ENCODE measurements at places on chromosomes 1 and 21. TPM values are rescaled to one million over a fixed set of nuclear protein-coding genes. Genes with fewer than 3 reads are reported as not detected.

Gene GJA5
- not detected for total RNA-seq

Gene DMBX1
- total RNA-seq = not detected

Gene THEMIS2
- total RNA-seq = 0.09 TPM

Gene CFAP141
- total RNA-seq = not detected

Gene CAMK2N1
- total RNA-seq = 33.8 TPM

Gene CAPN8
- not detected for total RNA-seq

Gene TOMM40L
- 9.4 TPM for total RNA-seq

Gene RGS7
- 0.37 TPM for total RNA-seq

Gene TDRKH
- total RNA-seq = 0.94 TPM

Gene EFNA1
- total RNA-seq = 0.91 TPM

Gene TRIM33
- 14.7 TPM for total RNA-seq

DNA sequence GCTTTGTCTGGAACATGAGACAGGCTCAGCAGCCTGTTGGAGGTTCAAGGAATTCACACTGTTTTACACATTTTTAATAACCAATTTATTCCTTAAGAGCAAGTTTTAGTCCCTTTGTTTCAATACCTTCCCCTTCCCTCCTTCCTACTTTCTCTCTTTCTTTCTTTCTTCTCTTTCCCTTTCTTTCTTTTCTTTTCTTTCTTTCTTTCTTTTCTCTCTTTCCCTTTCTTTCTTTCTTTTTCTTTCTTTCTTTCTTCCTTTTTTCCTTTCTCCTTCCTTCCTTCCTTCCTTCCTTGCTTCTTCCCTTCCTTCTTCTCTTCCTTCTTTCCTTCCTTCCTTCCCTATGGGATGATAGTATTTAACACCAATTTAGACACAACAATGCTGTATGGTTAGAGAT, 164.2 kb downstream of the CENPF start:
- no peaks in the 10 kb centered on the region for H3K27me3 ChIP-seq
- H3K4me3 ChIP-seq = no peak overlapping the region
- no peaks in the 10 kb centered on the region for H3K36me3 ChIP-seq
- DNase-seq = no peak
- no peaks in the 10 kb centered on the region for H3K4me1 ChIP-seq
- no peak overlapping the region for H3K27ac ChIP-seq

DNA sequence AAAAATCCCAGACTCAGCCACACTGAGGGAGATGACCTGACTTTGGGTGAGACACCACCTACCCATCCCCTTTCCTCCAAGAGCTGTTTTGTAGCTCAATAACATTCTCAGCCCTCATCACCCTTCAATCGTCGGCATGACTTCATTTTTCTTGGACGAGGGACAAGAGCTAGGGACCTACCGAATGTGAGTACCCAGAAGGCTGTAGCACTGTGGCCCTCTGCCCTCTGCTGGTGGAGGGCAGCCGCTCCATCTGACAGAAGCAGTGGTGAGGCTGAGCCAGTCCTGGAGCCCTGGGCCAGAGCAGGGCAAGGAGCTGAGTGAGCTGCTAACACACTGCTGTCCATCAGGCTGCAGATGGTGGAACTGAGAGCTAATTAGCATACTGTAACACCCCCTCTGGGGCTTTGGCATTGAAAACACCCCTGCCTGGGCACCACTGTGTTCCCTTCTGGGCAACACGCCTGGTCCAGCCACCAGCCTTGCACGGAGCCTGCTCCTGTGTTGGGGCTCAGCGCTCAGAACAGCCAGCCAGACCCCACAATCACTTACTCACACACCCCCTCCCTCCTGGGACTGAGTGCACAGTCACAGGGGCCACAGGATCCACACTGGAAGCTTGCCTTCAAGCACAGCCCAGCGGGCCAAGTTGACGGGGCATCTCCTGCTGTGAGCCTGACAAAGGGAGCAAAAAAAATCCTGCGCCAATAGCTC, 18.3 kb upstream of the ALPL start:
- no peaks in the 10 kb centered on the region for H3K27me3 ChIP-seq
- no peak overlapping the region for H3K4me3 ChIP-seq
- no peak overlapping the region for H3K27ac ChIP-seq
- no peaks in the 10 kb centered on the region for H3K36me3 ChIP-seq

DNA sequence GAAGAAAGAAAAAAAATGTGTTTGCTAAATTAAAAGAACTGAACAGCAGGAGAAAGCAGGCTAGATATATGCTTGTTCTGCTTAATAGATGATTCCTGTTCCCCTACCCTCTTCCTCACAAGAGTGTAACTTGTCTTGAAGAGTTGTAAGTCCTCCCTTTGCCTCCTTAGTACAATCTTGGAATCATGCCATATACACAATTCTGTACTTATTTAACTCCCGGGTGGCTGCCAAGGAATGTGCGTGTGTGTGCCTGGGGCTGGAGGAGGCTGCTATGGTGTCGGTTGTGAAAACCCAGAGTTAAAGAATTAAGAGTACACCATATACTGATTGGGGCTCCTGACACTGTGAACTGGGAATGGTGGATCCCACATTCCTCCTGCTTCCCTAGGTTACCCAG, 194.2 kb downstream of the SIPA1L2 start:
- no peak overlapping the region for H3K4me3 ChIP-seq
- peak; percentile 21 for DNase-seq
- H3K4me1 ChIP-seq = peaks cover 6% of the 10 kb centered on the region

GRCh38 chr1:238186887-238187574, 296.3 kb upstream of the ZP4 start:
- H3K36me3 ChIP-seq = no peaks in the 10 kb centered on the region
- H3K27ac ChIP-seq = no peak overlapping the region
- DNase-seq = no peak
- H3K4me3 ChIP-seq = no peak overlapping the region
- no peaks in the 10 kb centered on the region for H3K27me3 ChIP-seq

GRCh38 chr21:29689753-29690152, 250.0 kb downstream of the GRIK1 start:
- no peaks in the 10 kb centered on the region for H3K4me1 ChIP-seq
- no peak overlapping the region for H3K4me3 ChIP-seq
- no peak overlapping the region for H3K27ac ChIP-seq
- H3K27me3 ChIP-seq = no peaks in the 10 kb centered on the region
- no peaks in the 10 kb centered on the region for H3K36me3 ChIP-seq

- H3K4me3 ChIP-seq = no peak overlapping the region
- no peaks in the 10 kb centered on the region for H3K27me3 ChIP-seq
- DNase-seq = no peak
These were observed 52.8 kb upstream of the ACADM start for GRCh38 chr1:75671708-75672107.

DNA sequence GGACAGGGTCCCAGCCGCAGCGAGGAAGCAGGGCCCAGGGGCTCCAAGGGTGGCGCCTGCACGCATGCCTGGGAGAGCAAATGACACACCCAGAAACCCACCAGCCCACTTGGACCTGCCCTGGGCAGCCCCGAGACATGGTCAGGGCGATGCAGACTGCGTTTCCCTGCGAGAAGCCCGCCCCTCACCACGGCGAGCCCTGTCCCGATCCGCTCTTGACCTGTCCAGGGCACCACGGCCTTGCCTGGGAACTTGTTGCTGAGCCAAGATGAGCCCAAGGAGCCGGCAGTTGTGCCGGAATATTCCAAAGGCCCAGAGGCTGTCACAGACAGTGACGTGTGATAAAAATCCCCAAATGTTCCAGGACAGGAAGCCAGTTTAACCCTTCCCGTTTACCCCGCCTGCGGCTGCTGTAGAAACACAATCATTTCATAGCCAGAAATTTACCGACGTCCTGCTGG, 78.1 kb downstream of the SIK1 start:
- no peak for DNase-seq
- H3K4me1 ChIP-seq = peaks cover 19% of the 10 kb centered on the region
- H3K27me3 ChIP-seq = no peaks in the 10 kb centered on the region
- H3K27ac ChIP-seq = no peak overlapping the region

- H3K4me3 ChIP-seq = no peak overlapping the region
- H3K27ac ChIP-seq = no peak overlapping the region
- H3K27me3 ChIP-seq = no peaks in the 10 kb centered on the region
- H3K36me3 ChIP-seq = peaks cover 72% of the 10 kb centered on the region
- H3K4me1 ChIP-seq = no peaks in the 10 kb centered on the region
These were observed 24.6 kb downstream of the NUF2 start for GRCh38 chr1:163346326-163346870.

DNA sequence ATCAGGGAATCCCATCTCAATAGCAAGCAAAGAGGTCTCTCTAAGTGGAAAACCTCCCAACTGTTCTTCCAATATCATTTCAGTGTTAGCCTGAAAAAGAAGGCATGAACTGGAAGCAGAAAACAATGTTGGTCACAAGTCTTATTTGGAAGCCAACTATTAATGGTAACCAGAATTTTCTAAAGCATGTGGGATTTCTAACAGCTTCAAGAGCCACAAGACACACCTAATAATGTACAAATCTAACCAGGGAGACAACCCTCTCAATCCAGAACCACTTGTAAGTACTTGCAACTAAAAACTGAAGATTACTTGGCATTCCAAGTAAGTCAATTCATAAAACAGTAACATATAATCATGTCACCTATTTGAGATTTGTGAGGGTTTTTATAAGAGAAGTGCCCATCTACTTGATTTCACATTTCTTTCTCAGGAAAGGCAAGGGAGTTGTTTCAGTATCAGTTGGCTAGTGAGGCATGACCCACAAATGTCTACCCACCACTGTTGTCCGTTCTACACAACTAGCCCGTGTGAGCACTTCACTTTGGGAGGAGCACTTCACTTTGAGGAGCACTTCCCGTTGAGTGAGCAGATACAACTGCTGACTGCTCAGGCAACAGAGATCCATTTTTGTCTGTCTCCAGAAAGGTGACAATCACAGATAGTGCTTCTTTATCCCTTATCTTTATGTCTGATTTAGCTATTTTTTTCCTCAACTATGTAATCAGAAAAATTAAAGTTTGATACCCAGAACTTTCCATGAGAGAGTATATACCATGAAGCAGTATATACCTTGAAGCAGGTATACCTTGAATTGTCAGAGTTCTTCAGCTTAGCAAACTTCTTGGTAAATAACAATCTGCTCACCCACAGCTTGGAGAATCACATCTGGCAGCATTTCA, 11.1 kb downstream of the STX6 start:
- H3K4me1 ChIP-seq = peaks cover 21% of the 10 kb centered on the region
- no peaks in the 10 kb centered on the region for H3K27me3 ChIP-seq
- H3K36me3 ChIP-seq = 0 out of 2 replicates have a peak, but pooled peaks cover 3% of the 10 kb centered on the region
- H3K27ac ChIP-seq = peak overlapping the region; percentile 3
- H3K4me3 ChIP-seq = no peak overlapping the region

GRCh38 chr1:201142011-201142848, 12.0 kb downstream of the TMEM9 start:
- H3K4me1 ChIP-seq = peaks cover 10% of the 10 kb centered on the region
- H3K36me3 ChIP-seq = peaks cover 79% of the 10 kb centered on the region
- no peak for DNase-seq
- H3K4me3 ChIP-seq = no peak overlapping the region
- no peak overlapping the region for H3K27ac ChIP-seq

DNA sequence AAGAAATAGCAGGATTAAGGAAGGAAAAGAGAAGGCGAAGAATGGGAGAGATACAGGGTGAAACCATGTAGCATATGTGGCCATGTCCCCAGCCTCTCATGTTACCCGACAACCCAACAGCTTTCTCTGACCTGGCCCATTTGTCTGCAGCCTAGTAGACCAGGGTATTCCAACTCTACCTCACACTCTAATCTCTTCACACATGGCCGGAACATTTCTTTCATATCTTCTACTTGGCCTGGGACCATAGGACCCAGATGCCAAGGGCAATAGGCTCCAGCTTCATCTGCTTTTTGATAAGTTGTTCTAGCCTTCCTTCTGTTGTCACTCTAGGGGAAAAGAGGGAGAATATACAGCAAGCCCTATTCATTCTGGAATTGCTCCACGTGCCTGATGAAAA, 95.0 kb upstream of the DPT start:
- no peak overlapping the region for H3K4me3 ChIP-seq
- no peaks in the 10 kb centered on the region for H3K36me3 ChIP-seq
- H3K27ac ChIP-seq = no peak overlapping the region
- no peaks in the 10 kb centered on the region for H3K27me3 ChIP-seq
- no peak for DNase-seq

GRCh38 chr1:158836038-158836437, 4.9 kb downstream of the MNDA start:
- H3K4me3 ChIP-seq = no peak overlapping the region
- H3K36me3 ChIP-seq = no peaks in the 10 kb centered on the region
- H3K27me3 ChIP-seq = no peaks in the 10 kb centered on the region
- no peak overlapping the region for H3K27ac ChIP-seq
- DNase-seq = no peak

DNA sequence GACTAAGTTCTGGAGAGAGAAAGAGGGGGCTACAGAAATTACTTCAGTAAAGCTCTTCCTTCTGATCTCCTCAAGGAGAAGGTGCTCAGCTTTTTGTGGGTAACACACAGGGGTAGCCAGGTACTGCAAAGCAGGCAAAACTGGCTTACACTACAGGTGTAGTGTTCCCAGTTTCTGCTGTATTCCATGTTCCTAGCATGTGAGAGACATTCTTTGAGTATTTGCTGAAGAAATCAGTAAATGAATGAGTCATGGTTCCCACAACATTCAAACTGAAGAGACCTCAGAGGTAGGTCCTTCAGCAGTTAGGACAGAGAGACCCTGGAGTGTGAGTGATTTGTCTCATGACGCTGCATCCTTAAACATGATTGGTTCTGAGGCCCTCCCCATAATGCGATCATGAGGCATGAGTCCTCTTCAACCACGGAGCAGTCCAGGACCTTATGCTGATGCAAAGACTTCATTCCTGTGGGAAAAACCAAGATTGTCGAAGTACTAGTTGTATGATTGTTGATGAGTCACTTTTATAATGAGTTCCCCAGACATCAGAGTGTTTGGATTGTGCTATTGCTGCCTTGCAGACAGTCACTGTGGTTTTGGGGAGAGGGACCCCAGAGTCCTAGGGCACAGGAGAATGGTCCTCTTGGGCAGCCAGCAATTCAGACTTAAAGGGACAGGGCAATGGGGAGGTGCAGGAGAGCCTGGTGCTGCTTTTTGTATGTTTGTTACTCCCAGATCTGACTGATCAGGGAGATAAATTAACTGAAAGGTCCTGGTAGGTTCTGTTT, 2.7 kb upstream of the OR10J4 start:
- no peaks in the 10 kb centered on the region for H3K27me3 ChIP-seq
- peaks cover 15% of the 10 kb centered on the region for H3K4me1 ChIP-seq
- H3K27ac ChIP-seq = peak overlapping the region; percentile 50
- H3K36me3 ChIP-seq = no peaks in the 10 kb centered on the region
- peak; percentile 66 for DNase-seq
- no peak overlapping the region for H3K4me3 ChIP-seq

DNA sequence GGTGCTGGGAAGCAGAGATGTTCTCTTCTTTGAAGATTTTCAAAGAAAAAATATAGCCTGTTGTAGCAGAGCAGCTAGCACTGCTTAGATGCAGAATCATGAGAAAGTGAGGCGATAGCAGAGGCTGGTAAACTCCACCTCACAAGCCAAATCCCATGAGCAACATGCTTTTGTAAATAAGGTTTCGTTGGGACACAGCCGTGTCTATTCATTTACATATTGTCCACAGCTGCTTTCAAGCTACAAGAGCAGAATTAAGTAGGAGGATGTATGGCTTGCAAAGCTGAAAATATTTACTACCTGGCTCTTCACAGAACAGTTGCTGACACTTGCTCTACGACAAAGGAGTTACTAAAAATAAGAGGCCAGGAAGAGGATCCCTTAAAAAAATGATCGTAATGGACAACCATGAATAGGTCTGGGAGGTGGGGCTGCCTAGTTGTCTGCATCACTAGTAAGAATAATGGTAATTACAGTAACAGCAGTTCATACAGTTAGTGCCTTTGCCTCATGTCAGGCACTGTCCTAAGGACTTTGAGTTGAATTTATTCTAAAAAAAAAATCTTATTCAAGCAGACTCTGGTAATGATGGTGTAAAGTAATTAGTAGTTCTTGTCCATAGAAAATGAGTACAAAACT, 622.0 kb downstream of the KIF26B start:
- DNase-seq = no peak
- H3K27ac ChIP-seq = no peak overlapping the region
- no peaks in the 10 kb centered on the region for H3K27me3 ChIP-seq
- H3K4me3 ChIP-seq = no peak overlapping the region
- peaks cover 4% of the 10 kb centered on the region for H3K4me1 ChIP-seq

All from SJSA1 (cell line).